ENCODE measurements at places on chromosomes 12 and 14.
A peak's percentile ranks its signal among the peaks of the same experiment; 100 is the strongest.

GRCh38 chr14:68974759-68975347, 4.2 kb downstream of the ACTN1 start:
- DNase-seq, result no peak

GRCh38 chr12:93742110-93742934, 65.1 kb downstream of the CRADD start:
- peak; percentile 43 for DNase-seq

- no peak for DNase-seq
These were observed 135.8 kb downstream of the SLC8A3 start for GRCh38 chr14:70052990-70053389.

DNA sequence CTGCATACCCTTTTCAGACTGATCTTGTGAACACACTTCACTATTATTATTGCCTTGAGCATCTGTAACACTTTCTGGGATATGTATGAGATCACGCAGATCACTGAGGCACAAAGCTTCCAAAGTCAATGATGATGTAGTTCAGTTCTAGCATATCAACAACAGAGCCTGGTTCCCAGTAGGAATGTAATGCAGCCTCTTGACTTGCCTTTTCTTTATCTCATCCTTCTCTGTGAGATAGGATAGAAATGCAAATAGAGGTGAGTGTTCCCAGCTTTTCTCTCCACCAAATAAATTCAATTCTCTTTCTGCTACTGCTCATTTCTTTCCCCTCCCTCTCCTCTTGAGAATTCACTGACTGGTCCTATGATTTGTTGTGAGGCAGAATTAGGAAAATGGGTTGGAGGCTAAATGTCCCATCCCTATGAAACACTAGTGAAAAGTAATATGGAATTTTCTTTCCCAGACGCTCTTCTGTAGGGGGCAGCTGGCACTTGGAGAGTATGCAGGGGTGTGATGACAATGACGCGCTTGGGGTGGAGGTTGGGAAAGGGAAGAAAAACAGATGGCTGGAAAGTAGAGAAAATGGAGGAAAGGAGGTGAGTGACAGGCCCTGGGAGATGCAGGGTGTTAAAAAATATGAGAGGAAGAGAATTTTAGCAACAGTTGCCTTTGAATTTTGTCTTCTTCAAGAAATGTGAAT, 96.0 kb upstream of the TMTC1 start:
- DNase-seq, result no peak

DNA sequence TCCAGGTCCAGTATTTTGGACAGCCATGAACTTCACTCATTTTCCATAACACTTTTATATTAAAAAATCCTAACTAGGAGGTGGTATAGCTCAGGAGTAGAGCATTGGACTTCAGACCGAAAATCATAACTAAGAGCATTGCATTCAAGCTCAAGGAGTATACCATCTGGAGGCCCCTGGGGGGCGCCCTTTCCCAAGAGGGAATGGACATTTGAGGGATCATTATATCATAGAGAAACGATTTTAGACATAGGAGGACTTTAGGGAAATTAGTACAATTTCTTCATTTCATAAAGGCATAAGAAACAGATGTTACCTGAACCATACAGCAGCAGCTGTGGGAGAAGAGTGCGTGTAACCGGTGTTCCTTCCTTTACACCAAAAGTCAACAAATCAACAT, 5.2 kb upstream of the ATG14 start:
- DNase-seq, result no peak

DNA sequence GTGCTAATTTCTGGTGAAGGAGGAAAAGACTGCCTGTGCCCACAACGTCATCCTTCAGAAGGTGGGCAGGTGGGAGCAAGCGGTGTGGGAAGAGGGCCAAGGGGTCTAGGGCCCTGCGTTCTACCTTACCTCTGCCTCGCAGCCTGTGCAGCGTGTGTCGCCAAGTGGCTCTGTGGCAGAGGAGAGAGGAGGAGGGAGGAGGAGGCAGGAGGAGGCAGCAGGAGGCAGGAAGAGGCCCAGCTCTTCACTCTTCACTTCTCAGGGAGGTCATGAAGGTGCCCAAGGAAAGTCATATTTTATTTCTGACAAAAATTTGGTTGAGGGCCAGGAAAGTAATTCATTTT, 177.9 kb downstream of the MYRFL start:
- DNase-seq, result no peak

GRCh38 chr12:63814146-63814772, 30.2 kb upstream of the SRGAP1 start:
- no peak for DNase-seq

DNA sequence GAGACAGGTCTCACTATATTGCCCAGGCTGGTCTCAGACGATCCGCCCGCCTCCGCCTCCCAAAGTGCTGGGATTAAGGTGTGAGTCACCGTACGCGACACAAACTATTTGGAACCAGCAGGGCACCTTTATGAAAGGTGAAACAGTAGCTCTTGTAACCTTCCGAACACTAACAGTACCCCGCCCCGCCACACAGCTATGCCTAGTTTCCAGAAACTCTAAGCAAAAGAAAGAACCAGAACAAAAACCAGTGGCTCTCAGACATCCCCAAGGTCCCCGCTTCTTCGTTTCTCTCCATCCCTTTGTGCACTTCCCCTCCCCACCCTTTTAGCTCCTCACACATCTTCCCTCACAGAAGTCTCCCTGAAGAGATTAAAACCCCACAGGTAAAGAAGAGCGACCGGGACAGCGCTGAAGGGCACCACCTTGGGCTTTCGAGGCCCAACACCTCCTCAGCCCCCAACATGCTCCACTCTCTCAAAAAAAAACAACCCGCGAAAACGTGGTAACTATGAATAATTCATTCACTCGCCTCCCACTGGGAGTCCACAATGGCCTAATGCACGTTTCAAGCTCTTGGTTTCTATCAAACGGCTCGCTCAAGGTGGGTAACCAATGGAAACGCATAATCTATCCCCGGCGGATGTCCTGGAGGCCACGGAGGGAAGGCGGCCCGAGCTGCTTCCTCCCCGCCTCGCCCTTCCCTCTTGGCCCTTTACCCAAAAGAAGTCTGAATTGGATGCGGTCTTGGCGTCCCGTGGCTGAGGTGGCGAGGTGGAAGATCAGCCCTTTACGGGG, 877 bp downstream of the BAG5 start:
- DNase-seq, result peak; percentile 30

DNA sequence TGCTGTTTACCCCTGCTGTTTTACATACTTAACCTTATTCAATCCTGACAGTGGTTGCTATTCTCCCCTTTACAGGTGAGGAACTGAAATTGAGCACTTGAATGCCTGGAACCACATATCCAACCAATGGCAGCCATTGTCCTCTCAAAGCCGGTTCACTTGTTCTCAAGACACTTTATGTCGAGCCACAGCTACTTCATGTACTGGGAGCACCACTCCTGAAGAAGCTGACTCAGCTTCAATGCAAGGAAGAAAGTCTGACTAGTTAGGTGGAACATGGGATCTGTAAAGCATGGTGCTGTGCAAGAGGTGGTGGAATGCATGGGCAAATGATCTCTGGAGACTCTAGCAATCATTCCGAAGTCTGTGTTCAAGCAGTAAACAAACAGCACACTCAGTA, 113.9 kb upstream of the CPM start:
- no peak for DNase-seq

GRCh38 chr14:79057333-79057732, 887.2 kb downstream of the NRXN3 start:
- no peak for DNase-seq

- no peak for DNase-seq
These were observed 61.1 kb upstream of the CDKN3 start for GRCh38 chr14:54335569-54336155.

- DNase-seq, result no peak
These were observed 90.2 kb upstream of the PLEKHG7 start for GRCh38 chr12:92612611-92613010.

- no peak for DNase-seq
These were observed 269.9 kb upstream of the DIO3 start for GRCh38 chr14:101291390-101291789.

DNA sequence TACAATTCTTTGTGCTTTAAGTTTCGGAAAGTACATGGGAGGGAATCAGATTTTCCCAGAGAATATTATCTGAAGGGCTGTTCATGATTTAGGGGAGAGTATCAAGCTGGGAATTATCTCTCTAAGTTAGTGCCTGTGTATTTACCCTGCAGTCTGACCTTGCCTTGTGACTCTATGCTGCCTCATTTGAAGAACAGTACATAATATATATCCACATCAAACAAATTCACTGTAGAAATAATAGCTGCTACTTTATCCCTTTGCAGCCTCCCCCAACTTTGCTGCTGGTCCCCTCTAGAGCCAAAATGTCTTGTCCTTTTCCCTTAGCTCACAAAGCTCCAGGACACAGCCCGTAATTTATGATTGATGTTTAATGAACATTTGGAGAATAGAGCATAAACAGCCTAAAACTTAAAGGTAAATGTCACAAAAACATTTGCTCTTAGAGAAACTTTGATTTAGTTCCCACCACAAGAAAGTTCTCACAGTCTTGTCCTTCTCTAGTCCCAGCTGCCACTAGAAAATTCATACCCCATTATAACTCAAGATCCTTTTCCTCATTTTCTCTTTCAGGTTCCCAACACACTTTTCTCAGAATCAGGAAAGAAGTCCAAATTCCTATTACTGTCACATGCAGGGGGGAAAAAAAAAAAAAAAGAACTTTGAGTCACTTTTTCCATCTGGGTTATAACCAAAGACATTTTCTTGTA, 1009.6 kb downstream of the FLRT2 start:
- DNase-seq, result no peak

GRCh38 chr12:93325855-93326254, 51.9 kb upstream of the NUDT4 start:
- no peak for DNase-seq

- no peak for DNase-seq
These were observed 718.8 kb upstream of the TMEM132C start for GRCh38 chr12:127548123-127548553.

DNA sequence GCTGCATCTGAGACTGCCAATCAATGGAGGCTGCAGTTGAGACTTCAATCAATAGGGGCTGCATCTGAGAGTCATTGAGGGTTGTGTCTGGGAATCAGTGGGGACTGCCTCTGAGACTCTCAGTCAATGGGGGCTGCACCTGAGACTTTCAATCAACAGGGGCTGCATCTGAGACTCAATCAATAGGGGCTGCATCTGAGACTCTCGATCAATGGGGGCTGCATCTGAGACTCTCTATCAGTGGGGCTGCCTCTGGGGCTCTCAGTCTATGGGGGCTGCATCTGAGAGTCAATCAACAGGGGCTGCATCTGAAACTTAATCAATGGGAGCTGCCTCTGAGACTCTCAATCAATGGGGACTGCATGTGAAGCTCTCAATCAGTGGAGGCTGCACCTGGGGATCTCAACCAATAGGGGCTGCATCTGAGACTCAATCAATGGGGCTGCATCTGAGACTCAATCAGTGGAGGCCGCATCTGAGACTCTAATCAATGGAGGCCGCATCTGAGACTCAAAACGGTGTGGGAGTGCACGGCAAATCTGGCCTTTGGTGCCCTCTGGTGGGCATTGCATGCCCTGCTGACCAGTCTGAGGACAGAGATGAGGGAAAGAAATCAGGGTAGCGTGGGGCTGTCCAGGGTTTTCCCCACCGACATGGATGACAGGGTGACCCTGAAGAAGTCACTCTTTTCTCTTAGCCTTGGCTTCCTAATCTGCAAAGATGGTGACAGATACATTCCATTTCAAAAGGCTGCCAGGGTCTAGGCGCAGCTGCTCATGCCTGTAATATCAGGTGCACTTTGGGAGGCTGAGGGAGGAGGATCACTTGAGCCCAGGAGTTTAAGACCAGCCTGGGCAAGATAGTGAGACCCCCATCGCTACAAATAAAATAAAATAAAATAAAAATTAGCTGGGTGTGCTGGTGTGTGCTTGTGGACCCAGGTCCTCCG, 41.3 kb upstream of the EIF5 start:
- DNase-seq, result peak; percentile 46

GRCh38 chr12:6613776-6614512, 6.8 kb upstream of the CHD4 start:
- DNase-seq, result peak; percentile 41

GRCh38 chr12:15679151-15679550, 110.0 kb downstream of the EPS8 start:
- DNase-seq, result no peak

GRCh38 chr12:127546721-127547505, 720.1 kb upstream of the TMEM132C start:
- DNase-seq, result no peak

DNA sequence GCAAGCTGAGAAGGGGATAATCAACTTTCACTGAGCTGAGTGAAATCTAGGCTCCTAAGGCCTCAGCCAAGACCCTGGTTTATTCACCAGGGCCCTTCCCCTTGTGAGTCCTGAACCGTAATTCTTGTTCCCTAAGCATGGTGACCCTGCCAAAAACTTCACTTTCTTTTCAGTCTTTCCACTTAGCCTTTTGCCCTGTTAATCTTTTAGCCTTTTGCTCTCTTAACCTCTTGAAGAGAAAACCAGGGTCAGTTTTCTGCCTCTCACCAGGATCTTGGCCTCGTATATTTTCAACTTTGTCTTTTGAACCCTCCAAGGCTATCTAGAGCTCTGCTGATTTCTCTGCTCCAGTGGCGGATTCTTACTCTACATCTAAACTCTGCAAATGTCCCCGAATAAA, 191.0 kb downstream of the PELI2 start:
- no peak for DNase-seq

GRCh38 chr14:53571641-53572328, 384.8 kb downstream of the BMP4 start:
- DNase-seq, result no peak

DNA sequence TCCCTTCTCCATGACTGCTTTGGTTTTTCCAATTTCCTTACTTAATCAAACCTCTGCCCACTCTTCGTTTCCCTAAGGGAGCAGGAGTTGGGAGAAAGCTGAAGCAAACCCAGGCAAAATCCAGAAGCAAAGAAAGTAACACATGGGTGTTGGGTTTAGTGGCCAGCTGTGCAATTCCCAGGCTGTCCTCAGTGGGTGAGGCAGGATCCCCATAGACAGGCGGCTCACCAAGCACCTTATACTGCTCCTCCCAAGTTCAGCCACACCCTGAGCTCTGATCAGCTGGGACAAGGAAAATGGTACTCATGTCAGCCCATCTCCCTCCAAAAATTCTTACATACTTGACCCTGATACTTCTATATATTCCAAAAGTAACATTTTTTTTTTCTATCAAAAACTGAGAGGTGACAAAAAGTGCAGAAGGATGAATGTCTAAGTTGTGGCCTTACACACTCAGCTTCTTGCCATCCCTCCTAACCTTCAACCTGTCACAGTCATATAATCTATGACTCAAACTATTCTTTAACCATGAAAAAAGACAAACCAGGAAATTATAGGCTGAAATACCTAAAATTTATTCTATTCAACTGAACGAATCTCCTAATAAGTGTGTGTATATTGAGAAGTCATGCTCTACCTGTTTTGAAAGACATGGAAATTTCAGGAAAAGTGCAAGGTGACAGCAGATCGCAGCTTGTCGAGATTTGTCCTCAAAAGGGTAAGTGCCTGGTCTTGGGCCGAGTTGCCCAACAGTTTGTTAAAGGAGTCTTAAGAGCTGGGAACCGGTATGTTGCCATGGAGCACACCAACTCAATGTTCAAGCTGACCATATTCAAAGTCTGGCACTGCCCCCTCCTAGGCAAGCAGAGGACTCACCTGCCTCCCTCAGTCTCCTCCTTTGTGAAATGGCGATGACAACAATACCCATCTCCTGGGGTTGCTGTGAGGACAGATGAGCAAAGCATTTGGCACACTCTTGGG, 17.6 kb upstream of the ZFP36L1 start:
- no peak for DNase-seq

- DNase-seq, result no peak
These were observed 32.8 kb upstream of the AMN start for GRCh38 chr14:102889615-102890014.

GRCh38 chr14:50521912-50522341, 10.4 kb downstream of the MAP4K5 start:
- DNase-seq, result no peak
